ENCODE measurements at places on chromosomes 16 and 17. TPM values are rescaled to one million over a fixed set of nuclear protein-coding genes. Genes with fewer than 3 reads are reported as not detected.

KRT17 gene
- total RNA-seq = not detected

ACSM5 gene
- 9.6 TPM for total RNA-seq

ZNF385C gene
- 0.22 TPM for total RNA-seq

PPL gene
- 84.9 TPM for total RNA-seq

PDIA2 gene
- total RNA-seq = 0.81 TPM

RPH3AL gene
- total RNA-seq = 46.2 TPM

SEZ6L2 gene
- total RNA-seq = 0.40 TPM

TBC1D3L gene
- total RNA-seq = 12.5 TPM

- DNase-seq = no peak
These were observed 258.6 kb downstream of the IRX3 start for GRCh38 chr16:54027995-54028394.

DNA sequence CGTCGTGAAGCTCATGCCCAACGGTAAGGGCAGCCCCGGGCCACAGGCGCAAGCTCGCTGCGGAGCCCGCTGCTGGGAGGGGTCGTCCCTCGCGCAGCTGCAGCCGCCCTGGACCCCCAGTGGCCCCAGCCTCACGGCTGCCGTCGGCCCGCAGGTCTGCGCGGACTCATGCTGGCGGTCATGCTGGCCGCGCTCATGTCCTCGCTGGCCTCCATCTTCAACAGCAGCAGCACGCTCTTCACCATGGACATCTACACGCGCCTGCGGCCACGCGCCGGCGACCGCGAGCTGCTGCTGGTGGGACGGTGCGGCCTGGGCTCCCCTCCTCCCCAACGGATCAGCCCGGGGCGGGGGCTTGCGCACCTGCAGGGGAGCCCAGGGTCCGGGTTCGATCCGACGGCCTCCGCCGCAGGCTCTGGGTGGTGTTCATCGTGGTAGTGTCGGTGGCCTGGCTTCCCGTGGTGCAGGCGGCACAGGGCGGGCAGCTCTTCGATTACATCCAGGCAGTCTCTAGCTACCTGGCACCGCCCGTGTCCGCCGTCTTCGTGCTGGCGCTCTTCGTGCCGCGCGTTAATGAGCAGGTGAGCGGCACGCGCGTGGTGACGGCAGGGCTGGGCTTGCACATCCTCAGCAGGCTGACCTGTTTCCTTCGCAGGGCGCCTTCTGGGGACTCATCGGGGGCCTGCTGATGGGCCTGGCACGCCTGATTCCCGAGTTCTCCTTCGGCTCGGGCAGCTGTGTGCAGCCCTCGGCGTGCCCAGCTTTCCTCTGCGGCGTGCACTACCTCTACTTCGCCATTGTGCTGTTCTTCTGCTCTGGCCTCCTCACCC, 5.8 kb downstream of the SLC5A2 start:
- DNase-seq = peak; percentile 18

DNA sequence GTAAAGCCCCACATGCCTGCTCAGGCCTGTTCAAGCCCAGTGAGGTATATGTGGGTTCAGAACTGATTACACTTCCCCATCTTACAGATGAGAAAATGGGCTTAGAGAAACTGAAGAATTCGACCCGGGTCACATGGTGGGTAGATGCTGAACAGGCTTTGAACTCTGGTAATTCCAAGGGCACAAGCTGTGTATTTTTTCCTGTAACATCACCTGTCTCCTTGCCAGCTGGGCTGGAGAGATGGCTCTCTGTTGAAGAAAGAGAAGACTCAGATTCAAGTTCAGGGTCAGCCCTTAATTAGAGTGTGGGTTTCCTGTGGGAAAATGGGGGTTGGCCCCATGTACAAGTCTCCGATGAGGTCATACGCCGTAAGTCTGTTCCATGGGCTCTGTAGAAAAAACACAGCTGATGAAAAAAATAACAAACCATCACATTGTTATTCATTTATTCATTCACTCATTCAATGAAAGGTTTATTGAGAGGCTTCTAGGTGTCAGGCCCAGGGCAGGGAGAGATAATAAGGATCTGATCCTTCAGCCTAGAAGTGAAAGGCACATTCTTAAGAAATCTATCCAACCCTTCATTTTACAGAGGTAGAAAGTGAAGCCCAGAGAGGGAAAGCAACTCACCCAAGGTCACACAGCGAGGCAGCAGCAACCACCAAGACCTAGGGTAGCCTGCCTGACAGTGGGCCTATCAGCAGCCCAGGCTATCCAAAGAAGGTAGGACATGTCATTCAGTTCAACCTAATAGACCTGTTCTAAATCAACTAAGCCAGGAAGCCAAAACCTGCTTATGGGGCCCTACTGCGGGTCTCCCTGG, 482.8 kb downstream of the SOX9 start:
- no peak for DNase-seq

DNA sequence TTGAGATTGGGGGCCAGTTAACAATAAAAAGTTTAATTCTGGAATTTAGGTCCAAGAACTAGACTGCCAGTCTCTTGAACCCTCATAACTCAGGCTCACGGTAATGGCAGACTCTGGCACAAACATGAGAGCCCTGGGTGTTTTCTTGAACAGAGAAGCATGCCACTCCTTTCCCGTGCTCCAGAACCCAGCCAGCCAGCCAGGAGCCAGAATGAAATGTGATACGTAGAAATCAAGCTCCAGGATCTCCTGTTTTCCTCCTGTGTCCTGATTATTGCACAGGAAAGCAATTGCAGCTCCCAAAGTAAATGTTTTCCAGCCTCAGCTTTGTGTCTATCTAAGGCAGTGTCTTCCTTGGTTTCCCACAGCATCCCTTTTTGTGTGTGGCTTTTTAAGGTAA, 46.2 kb upstream of the NOL11 start:
- DNase-seq = no peak

GRCh38 chr16:56400458-56400857, 24.9 kb downstream of the AMFR start:
- peak; percentile 4 for DNase-seq

GRCh38 chr17:7426896-7427489, 1.6 kb downstream of the SPEM2 start:
- DNase-seq = no peak

DNA sequence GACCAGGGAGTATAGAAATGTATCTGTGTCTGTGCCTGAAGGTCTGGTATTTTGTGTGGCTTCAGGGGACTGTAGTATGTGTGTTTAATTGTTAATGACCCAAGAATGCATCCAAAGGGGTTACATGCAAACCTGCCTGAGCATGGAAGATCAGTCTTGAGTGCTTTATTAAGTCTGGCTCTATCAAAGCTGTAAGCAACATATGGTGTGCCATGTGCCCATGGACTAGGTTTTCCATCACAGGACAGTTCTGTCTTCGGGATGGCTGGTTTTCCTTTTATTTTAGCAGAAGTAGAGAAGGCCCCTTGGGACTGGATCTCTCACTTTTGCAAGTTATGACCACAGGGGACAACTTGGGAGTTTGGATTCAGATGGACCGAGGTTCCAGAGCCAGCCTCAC, 18.2 kb downstream of the RBFOX1 start:
- no peak for DNase-seq
